Small intestine (tissue), 16 donors: ENCODE measurements at places on chromosomes 2 and 18. TPM values are rescaled to one million over a fixed set of nuclear protein-coding genes. Genes with fewer than 3 reads are reported as not detected.

Gene RNF125
- polyA plus RNA-seq: 21.5 TPM

Gene CFAP65
- polyA plus RNA-seq: 1.1 TPM

Gene MTERF4
- polyA plus RNA-seq: 28.5 TPM

Gene MC5R
- not detected for polyA plus RNA-seq

Gene BUB1
- 20.2 TPM for polyA plus RNA-seq

Gene PRSS56
- polyA plus RNA-seq: not detected

DNA sequence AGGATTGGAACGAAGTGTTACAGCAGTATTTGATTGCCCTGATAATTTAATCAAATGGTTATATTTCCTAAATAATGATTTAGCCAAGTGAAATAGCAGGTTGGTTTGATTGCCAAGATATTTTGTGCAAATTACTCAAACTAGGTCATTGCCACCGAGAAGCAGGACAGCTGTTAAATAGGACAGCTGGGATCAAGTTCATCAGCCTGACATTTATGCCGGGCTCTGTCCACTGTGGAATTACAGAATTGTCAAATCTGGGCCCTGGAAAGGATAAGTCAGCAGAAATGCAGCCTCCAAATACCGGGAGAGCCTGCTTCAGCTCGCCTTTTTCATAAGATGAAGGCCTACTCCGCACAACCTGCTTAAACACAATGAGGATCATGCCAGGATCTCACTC is 73.9 kb upstream of the RPL31 start:
- DNase-seq: no peak

GRCh38 chr2:12265646-12266045 is 451.1 kb upstream of the TRIB2 start:
- no peak for DNase-seq

- DNase-seq: peak; percentile 10
Measured at GRCh38 chr18:80159713-80160636, 50.9 kb downstream of the ADNP2 start.

DNA sequence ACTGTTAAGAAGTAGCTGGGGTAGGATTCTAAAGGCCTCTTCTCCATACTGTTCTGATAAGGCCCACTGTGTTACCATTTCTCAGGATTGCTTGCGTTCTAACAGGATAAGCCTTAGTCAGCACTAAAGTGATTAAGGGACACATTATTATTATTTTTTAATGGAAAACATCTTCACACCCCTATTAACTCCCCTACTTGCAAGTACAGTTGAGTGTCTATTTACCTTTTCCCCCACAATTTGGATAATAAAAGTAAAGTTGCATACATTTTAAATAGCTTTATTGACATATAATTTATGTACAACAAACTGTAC is 9.0 kb downstream of the REL start:
- DNase-seq: no peak

GRCh38 chr18:21798126-21798525 is 57.5 kb downstream of the MIB1 start:
- no peak for DNase-seq

- DNase-seq: no peak
Measured at GRCh38 chr2:150639383-150639782, 151.9 kb upstream of the RND3 start.

DNA sequence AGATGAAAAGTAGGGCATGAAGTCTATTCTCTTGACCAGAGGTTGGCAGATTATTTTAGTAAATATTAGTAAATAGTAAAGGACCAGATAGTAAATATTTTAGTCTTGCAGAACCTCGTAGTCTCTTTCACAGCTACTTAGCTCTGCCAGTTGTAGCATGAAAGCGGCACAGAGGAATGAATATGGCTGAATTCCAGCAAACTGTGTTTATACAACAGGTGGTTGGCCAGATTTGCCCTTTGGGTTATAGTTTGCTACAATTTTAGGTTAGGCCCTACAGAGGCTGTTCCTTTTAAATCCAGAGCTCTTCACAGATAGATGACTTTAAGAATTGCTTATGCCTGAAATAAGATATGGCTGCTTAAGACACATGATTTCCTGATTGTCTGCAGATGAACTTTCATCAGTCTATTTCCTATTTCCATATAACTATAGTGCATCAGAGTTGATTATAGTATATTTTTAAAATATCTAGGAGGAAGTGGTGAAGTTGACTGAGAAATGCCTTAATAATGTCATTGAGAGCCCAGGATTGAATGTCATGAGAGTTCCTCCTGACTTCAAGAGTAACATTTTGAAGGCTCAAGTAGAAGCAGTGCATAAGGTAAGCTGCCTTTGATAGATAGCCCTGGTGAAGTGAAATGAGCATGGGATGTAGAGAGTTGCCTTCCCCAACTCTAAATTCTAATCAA is 80.5 kb downstream of the TMEM185B start:
- DNase-seq: no peak

- DNase-seq: no peak
Measured at GRCh38 chr2:8641301-8641965, 40.4 kb upstream of the ID2 start.

- no peak for DNase-seq
Measured at GRCh38 chr2:158142568-158143332, 41.1 kb downstream of the UPP2 start.

DNA sequence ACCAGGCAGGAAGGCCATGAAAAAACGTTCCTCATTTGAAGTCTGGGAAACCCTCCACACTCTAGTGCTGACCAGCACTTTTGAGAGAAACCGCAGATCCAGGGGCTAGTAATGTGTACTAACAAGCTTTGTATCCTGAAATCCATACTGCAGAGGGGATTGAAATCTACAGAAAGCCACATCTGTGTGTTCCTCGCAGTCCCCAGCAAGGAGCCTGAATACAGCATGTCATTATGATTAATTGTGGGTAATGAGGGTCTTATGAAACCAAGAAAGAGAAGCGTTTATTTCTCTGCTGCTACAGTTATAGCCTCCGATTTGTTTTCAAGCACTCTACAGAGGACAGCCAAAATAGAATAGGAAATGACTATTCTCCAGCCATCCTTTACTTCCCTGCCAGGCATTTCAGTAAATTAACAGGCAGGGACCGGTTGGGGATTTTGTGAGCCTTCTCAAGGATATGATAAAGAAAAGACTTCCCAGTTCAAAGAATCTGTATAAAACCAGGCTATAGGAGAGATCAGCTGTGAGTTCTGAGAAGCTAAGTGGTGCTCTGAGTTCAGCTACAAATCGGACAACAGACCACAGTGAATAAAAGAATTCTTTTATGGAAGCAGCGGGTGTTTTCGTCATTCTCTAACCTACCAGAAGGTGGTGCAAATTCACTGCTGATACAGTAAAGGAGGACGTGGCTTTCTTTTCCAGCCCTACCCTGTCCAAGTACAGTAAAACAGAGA is 133.4 kb downstream of the INSIG2 start:
- DNase-seq: peak; percentile 62

DNA sequence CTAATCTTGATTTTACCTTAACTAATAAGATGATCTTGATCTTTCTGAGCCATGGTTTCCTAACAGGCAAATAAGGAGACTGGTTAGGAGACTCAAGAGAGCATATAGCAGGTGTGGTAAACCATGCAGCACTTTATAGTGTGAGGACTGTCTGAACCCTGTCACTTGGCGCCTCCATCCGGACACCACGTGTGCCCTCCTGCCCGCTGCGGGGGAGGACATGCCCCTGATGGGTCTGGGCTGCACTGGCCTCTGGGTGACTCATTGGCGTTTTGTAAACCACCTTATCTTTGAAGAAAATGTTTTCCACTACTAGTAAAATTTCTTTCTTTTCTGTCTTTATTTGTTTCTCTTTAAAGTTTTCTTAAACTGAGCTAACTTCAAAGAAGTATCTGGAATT is 131.1 kb downstream of the FMNL2 start:
- DNase-seq: peak; percentile 41

DNA sequence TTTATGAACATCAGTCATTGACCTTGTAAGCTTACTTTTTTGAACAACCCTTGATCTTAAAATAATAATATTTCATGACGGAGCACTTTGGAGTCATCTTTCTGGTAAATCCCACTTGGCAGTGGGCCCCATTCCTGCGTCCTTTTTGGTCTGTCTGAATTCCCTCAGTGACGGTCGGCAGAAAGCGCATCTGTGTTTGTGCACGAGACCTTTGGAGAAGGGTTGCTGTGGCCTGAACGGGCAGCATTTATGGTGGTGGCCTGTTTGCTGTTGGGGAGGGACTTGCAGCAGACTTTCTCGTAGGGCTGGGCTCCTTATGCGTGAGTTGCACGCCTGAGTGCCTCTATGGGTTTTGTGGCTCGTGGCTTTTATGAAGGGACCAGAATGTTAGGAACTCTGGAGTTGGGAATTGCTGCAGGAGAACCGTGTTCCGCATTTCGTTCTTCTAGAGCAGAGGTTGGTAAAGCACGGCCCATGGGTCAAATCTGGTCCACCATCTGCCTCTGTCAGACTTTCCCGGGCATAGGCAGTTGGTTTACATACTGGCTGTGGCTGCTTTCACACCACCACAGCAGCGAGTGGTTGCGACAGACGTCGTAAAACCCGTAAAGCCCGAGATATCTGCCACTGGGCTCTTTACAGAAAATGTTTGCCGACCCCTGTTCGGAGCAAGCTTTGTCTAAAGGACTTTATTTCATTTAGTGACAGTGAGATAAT is 30.8 kb downstream of the LPIN1 start:
- DNase-seq: peak; percentile 75

DNA sequence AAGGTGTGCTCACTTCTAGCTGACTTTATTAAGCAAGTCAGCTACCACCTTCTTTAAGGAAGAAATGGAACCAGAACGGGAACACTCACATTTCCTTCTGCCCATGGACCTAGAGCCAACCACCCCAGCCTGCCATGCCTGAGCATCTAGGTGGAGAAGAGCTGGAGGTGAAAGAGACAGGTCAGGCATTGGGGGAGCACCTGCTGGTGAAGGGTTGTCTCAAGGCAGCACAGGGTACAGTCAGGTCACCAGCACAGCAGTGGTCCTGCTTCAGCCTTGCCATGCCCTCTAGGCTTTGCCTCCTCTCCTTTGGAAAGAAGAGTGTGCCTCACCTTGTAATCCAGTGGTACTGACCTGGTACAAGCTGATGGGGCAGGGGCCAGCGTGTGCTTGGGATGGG is 107.9 kb downstream of the KCNF1 start:
- no peak for DNase-seq

DNA sequence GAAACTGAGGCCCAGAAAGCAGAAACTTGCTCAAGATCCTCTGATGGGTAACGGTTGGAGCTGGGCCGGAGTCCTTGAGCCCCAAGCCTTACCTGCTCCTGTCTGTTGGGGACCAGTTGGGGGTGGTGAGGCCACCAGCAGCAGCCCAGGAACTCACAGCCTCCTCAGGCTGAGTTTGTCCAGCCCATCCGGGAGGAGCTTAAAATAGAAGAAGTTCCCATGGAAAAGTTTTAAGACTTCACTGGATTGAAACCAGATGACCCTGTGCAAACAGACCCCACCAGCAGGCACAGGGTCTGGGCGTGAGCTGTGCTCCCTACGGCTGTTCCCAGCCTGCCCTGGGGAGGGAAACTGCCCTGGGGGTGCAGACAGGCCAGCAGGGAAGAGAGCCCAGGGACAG is 40.6 kb upstream of the FOSL2 start:
- DNase-seq: no peak

- no peak for DNase-seq
Measured at GRCh38 chr2:188367164-188367563, 75.5 kb downstream of the GULP1 start.

DNA sequence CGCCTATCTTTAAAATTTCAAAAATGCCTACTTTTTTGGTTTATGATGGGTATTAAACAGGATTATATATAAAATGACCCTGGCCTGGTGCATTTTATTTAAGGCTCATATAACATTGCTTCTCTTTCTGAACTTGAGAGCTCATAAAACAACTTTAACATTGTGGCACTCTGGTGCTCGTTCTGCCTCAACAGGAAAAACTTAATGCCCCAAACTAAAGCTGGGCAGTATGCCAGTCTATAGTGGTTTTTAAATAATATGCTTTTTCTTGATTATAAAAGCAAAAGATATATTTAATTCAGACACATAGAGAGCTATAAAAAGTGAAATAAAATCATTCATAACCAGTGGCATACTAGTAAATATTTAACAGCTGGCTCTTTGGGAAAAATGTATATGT is 269.3 kb upstream of the GULP1 start:
- no peak for DNase-seq

- DNase-seq: no peak
Measured at GRCh38 chr2:69683170-69683971, 39.8 kb upstream of the AAK1 start.
